ENCODE measurements at places on chromosomes 3 and 15.

DNA sequence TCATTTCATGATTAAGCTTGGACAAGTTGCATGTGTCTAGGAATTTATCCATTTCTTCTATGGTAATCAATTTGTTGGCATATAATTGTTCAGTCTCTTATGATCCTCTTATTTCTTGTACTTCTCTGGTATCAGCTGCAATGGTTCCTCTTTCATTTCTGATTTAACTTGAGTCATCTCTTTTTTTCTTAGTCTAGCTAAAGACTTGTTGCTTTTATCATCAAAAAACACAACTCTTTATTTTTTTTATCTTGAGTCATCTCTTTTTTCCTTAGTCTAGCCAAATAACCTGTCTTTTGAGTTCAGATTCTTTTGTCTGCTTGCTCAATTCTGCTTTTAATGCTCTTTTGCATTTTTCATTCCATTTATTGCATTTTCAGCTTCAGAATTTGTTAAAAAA, 37.3 kb downstream of the UBE3A start:
- DNase-seq = no peak

- DNase-seq = no peak
Measured at GRCh38 chr3:124845406-124845805, 41.8 kb downstream of the ITGB5 start.

DNA sequence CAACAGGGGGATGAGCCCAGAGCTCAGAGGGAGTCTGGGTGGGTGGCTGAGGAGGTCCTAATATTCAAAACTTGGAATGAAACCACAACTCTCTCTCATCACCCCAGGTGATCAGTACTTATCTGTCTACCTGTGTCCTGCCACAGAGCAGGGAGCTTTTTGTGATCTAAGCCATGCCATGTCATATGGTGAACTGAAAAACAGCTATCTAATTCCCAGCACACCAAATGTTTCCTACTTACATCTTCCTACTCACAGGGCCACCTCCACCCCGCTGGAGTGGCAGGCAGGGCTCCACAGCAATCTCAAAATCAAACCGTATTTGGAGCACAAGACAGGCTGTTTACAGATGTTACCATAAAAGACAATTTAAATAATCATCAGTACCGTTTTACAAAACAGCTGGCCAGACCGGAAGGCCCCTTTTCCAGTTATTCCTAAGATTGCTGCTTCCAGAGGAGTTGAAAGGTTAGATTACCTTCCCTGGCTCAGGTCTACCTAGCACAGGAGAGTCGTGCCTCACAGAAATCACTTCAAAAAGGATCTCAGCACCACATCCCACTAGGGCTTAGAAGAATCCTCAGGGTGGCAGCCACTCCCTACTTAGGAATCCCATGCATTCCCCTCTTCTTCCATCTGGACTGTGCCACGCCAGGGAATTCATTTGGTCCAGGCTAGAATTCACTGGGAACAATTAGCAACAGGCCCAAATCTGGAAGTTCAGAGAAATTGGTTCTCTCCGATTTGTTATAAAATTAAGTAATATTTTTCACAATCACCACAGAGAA, 226.6 kb upstream of the IL12A start:
- DNase-seq = no peak

DNA sequence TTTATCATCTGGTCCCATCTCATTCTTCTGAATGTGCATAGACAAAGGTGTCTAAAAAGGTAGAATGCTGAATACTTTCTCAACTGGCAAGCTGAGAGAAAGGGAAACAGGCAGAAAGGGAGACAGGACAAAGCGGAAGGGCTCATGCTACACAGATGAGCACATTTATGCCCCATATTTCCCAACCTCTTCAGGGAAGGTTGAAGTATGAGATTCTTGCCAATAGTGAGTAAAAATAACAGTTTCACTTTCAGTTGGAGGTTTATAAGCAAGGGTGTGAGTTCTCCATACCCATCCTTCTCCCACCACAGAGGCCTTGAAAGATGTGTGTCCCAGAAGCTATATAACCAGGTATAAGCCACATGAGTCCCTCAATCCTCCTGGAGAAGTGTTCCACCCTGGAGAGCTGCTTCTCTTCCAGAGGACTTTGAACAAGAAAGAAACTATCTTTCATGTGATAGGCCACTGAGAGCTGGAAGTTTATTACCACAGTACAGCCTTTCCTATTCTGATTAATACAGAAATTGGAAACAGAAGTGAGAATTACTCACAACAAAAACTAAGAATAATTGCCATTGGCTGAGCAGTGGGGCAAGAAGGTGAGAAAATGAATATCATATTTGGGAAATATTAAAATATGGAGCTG, 709.4 kb upstream of the NR2F2 start:
- DNase-seq = no peak

DNA sequence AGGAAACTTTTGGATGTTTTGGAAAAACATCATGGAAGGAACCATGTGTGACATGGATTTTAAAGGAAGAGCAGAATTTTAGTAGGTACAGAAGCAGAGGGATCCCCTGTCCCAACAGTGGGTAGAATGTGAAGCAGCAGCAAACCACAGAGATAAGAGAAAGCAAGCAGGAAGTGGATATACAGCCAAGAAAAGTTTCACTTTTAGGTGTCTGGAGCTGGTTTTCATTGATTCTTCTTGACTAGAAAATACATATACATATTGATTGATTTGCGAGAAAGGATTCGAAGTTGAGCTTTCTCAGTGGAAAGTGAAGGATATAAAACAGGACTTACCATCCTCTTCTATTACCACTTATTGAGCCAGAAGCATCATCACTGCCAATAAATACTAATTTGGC, 133.5 kb downstream of the KCNMB2 start:
- DNase-seq = no peak

DNA sequence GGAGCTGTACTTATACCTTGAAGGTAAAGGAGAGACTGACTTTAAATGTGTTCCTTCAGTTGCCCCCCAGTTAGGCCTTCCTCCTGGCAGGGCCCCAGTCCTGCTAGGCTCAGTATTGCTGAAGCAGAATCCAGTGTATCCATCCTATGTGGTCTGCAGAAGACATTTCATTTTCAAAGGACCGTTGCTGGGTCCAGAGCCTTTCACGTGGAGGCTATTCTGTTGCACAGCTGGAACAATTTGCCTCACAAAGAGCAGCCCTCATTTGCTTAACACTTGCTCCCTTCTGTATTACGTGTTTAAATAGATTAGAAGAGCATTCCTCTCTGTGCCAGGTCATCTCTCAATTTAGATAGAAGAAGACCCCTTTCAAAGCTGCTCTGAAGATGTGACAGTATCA, 78.9 kb upstream of the CFAP20DC start:
- no peak for DNase-seq

GRCh38 chr15:58952751-58953150, 19.3 kb upstream of the SLTM start:
- DNase-seq = no peak

- peak; percentile 33 for DNase-seq
Measured at GRCh38 chr3:39065197-39065596, 13.4 kb downstream of the WDR48 start.

DNA sequence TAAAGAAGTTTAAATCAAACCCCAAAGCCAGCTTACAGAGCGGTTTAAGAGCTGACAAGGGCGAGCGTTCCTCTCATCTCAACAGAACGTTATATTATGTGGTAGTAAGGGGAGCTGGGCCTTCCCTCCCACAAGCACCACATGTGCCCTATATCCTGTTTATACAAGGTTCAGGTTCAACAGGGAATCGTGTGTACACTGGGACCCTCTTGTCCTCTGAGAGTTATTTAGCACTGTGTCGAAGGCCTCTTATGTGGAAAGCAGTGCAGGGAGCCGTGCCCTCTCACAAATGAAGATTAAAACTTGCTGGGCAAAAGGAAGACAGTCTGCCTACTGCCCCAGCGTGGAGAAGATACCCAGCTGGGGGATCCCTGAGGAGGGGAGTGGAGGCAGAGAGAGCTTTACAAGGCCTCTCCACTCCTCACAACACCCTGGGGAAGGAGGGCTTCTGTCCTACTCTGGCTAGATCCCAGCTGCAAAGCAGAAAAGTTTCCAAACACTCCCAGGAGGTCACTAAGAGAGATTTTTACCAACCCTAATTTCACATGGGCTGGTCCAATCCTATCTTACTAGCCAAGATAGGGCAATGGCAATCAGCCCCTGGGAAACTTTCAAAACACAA, 2.9 kb downstream of the TLE3 start:
- peak; percentile 29 for DNase-seq

- DNase-seq = no peak
Measured at GRCh38 chr3:130933801-130934345, 40.0 kb downstream of the ATP2C1 start.

GRCh38 chr15:58923696-58924300, 9.7 kb downstream of the SLTM start:
- no peak for DNase-seq

GRCh38 chr3:126136428-126137220, 43.8 kb downstream of the ALDH1L1 start:
- DNase-seq = no peak

GRCh38 chr3:55698831-55699230, 211.7 kb upstream of the WNT5A start:
- DNase-seq = no peak

GRCh38 chr3:74281705-74282104, 332.8 kb downstream of the CNTN3 start:
- DNase-seq = no peak

DNA sequence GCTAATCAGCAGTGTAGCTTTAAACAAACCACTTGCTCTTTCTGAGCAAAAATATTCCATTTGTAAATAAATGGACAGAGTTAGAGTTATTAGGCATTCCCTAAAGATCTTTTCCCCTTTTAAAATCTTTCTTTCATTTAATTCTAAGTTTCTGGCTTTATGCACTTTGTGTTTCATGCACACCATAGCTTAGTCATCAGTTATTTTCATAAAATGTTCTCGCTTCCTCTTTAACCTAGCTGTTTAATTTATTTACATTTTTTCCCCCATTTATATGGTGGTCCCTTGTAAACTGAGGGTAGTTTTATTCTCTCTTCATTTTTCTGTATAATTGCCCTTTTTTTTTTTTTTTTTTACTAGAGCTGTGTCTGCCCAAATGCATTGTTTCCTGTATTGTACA, 315.0 kb upstream of the LRRFIP2 start:
- no peak for DNase-seq

- no peak for DNase-seq
Measured at GRCh38 chr3:62169906-62170660, 203.3 kb downstream of the FEZF2 start.

GRCh38 chr3:29281344-29282241, 722 bp downstream of the RBMS3 start:
- DNase-seq = no peak

GRCh38 chr3:18189282-18190050, 235.7 kb downstream of the SATB1 start:
- DNase-seq = no peak

GRCh38 chr3:54533856-54534255, 394.0 kb downstream of the LRTM1 start:
- no peak for DNase-seq

GRCh38 chr15:65409036-65409631, 13.6 kb downstream of the IGDCC4 start:
- no peak for DNase-seq

DNA sequence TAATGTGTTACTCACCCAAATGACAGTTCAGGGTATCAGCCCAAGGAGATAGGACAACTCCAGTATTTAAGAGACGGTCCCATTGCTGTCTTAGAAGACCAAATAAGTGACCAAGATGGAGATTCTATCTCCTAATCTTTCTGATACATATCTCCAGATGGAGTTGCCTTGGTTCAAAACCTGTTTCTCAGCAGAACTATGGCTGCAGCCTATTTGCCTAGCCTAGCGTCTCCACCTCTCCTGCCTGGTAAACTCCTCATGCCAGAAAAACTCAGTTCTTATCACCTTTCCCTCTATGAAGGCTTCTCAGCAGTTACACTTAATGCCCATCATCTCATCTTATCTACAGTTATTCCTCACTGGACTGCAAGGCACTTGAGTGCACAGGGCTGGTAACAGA, 1.2 kb upstream of the CSPG5 start:
- no peak for DNase-seq

DNA sequence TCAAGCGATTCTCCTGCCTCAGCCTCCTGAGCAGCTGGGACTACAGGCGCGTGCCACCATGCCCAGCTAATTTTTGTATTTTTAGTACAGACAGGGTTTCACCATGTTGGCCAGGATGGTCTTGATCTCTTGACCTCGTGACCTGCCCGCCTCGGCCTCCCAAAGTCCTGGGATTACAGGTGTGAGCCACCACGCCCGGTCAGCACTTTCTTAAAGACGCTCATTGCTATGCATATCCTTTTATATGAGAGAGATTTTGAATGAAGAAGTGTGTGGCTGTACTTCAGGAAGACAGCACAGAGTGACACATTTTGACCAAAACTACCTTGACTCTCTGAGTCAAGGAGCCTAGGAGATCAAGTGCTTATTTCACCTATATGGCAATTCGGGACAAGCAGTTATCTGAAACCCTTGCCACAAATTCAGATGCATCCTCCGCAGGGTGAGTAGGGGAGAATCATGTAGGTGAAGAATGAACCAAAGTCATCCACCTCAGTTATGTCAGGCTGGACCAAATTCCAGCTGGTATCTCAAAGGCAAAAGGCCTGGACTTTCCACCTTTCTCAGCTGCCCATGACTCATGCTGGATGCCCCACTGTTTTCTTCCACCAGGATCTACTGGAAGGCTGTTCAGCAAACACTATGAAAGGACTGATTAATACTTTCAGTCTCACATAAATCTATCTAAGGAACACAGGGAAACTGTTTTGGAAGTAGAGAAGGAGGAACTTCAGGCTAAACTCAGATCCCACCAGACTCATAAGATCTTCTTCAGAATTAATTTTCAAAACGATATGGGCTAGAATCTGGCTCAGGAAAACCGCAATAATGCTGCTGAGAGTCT, 31.9 kb downstream of the SUSD5 start:
- no peak for DNase-seq

DNA sequence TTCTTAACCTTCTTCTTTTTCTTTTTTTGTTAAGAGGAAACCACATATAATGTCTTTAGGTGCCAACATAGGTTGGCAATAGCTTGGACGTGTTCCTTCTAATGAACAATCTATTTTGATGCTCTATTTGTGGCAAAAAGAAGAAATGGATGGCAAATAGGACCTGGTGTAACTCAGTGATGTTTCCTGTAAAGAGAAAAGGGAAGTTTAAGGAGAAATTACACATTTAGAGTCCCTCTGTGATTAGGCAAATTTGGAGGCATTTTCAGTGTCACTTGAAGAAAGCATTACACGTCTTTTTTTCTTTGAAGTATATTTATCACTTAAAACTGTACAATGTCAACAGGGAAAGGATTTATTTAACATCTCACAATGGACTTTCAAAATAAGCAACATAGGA, 327.1 kb downstream of the ZIC1 start:
- no peak for DNase-seq

GRCh38 chr3:36707623-36708409, 56.5 kb downstream of the DCLK3 start:
- no peak for DNase-seq

Data from NCI-H526 (cell line).